ENCODE measurements at places on chromosomes 11 and 22. TPM values are rescaled to one million over a fixed set of nuclear protein-coding genes. Genes with fewer than 3 reads are reported as not detected.

- DNase-seq = no peak
Observed at GRCh38 chr11:10806206-10806605, 2.5 kb downstream of the EIF4G2 start.

GRCh38 chr11:43582863-43583462, 97.6 kb upstream of the HSD17B12 start:
- no peak for DNase-seq

GRCh38 chr22:48596111-48596850, 1231.4 kb downstream of the BRD1 start:
- peak; percentile 62 for DNase-seq

GRCh38 chr22:46051646-46052045, 74.7 kb upstream of the WNT7B start:
- no peak for DNase-seq

DNA sequence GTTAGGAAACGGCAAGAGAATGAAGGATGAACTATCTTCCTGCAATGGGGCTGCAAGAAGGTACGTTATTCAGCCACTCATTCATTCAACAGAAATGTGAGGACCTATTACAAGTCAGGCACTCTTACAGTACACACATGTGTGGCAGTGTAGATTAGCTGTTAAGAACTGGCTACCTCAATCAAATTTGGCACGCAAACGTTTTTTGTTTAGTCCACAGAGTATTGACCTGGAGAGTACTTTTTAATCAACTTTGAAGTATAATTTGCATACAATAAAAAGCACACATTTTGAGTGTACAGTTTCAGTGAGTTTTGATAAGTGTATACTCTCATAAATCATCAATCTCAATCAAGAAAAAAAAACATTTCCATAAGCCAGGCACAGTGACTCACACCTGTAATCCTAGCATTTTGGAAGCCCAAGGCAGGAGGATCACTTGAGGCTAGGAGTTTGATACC, 24.2 kb downstream of the MRTFA start:
- DNase-seq = no peak

- DNase-seq = no peak
Observed at GRCh38 chr22:44685384-44686056, 16.5 kb upstream of the PRR5 start.

DNA sequence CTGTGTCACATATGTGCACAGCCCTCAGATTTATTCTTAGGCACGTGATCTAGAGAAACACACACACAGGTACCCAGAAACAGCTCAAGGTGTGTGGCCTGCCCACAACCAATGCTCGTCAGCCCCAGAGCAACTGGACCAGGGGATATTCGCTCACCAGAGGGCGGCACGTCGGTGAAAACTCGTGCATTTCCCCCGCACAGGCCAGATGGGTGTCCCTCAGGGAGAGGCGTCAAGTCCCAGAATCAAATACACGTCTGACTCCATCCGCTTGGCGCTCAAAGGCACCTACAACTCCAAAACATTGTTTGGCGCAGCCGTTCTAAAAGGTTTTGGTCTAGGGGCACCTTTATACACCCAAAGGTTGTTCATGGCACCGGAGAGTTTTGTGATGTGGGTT, 429.0 kb downstream of the BRD1 start:
- DNase-seq = no peak

GRCh38 chr11:1847926-1848639, 4.8 kb upstream of the LSP1 start:
- no peak for DNase-seq

Gene TALDO1
- total RNA-seq = 102 TPM

Gene VSIG10L2
- total RNA-seq = 0.30 TPM

Gene HBG2
- not detected for total RNA-seq

Gene GALNT18
- total RNA-seq = 22.9 TPM

All from Right ventricle myocardium inferior (tissue), 1 donor.